ENCODE measurements at places on chromosomes 1 and 21.

- no peak for DNase-seq
Observed at GRCh38 chr1:92992054-92992453, 30.8 kb upstream of the DIPK1A start.

DNA sequence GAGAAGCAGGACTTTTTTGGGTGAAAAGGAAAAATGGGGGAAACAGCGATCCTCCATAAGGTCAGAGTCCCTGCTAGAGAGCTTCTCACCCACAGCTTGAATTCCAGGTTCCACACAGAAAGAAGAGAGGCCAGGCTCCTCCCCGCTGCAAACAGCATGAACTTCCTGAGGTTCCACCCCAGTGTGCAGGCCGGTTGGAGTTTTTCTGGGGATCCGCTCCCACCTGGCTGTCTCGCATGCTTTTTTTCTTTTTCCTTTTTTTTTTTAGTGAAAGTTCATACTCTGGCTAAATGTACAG lies 595.1 kb upstream of the ZP4 start:
- DNase-seq, result no peak

GRCh38 chr1:91334856-91335255 lies 69.8 kb downstream of the HFM1 start:
- DNase-seq, result no peak

DNA sequence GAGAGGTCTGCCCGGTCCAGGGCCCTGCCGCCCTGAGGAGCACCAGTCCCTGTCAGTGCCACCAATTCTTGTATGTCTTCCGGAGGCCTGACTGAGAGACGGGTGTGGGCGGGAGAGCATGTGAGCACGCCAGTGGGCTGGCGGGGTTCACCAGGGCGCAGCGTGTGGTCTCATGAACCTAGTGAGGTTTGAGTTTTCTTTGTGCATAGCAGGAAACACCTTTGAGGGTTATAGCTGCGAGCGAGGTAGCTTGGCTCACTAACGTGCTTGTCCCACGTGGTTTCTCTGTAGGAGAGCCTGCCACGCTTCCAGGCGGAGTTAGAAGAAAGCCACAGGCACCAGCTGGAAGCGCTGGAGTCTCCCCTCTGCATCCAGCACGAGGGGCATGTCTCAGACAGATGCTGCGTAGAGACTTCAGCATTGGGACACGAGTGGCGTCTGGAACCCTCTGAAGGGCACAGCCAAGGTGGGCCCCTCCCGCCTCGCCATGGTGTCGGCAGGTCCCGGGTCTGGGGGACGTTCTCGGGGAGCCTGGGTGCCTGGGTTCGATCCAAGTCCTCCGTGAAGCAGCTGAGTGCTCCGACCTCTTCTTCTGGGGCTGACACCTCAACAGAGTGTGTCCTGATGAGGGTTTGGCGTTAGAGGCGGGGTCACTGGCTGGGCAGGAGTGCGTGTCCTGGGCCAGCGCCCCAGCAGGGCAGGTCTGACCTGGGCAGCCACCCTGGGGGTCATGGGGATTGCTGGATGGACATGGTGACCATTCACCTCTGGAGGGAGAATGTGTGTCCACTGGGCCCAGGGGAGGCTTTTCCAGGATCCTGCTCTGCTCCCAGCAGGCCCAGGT lies 31.4 kb downstream of the PCNT start:
- no peak for DNase-seq

GRCh38 chr1:202088206-202088605 lies 34.5 kb upstream of the GPR37L1 start:
- no peak for DNase-seq

- DNase-seq, result no peak
Observed at GRCh38 chr1:220226752-220227151, 45.5 kb downstream of the RAB3GAP2 start.

DNA sequence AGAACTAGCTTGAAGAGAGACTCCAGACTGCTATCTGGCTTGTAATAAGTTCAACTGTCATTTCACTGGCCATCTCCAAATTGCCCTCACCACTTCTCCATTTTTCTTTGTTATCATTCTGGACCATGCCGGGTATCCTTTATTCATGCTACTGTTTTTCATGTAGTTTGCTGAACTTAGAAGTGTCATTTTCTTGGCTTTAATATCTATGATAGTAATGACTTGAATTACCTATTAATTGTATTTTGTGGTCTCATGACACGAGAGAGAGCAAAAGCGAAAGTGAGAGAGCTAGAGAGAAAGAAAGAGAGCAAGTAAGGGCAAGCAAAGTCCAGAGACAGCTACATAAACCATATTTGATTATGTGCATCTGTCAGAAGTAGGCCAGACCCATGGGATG lies 184.9 kb upstream of the ATP1B1 start:
- no peak for DNase-seq

GRCh38 chr1:165717918-165718515 lies 19.7 kb upstream of the ALDH9A1 start:
- DNase-seq, result no peak

DNA sequence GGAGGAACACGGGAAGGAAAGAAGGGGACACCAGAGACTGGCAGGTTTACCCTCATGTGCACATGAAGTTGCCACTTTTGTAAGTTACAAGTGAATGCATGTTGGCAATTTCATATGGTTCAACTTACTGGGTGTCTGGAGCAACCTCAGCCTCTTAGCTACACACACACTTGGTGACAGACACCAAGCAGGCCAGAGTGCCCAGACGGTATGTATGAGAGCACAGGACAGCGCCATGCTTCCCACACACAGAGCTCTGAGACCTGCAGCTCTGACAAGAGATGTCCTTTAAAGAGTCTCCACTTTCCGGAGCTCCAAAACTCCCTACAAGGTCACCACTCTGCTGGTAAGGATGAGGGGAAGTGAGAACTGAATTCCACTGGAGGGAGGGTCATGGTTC lies 1.9 kb upstream of the TRABD2B start:
- DNase-seq, result no peak

GRCh38 chr1:180923021-180923841 lies 10.5 kb downstream of the KIAA1614 start:
- no peak for DNase-seq

GRCh38 chr21:43824333-43825241 lies 35.2 kb downstream of the RRP1 start:
- no peak for DNase-seq

DNA sequence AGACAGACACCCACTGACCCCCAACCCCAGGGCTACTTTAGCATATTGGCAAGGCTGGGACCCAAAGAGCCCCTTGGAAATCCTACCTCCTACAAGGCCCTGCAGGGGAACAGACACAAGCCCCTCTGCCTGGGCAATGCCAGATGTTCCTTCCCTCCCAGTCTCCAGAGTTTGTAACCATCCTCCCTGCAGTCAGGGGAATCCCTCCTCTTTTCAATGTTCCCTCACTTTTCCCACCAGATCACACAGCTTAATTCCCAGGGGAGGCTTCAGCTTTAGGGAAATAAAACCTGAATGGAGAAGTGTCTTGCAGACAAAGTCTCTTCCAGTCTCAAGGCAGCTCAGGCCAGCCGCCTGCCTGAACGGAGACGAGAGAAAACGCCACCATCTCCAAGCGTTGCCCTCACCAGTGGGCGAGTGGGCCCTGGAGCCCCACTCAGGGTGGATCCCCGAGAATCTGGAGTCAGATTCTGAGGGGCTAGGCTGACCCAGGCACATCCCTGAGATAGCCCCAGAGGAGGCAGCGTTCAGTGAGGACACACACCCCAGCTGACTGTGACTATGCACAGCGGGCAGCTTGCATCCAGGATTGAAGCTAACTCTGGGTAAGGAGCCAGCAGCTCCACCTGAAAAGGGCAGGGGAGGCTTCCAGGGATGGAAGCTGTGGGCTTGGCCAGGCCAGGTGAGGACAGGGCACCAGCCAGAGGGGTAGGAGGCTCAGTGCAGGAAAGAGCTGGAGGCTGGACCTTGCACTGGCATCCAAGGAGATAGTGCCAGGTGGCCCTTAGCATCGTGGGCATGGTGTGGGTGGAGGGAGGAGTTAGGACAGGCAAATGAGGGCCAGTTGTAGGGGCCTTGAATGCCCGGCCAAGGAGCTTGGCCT lies 44.0 kb upstream of the ZC3H12A start:
- DNase-seq, result no peak

GRCh38 chr1:78640462-78640861 lies 9.2 kb upstream of the IFI44 start:
- no peak for DNase-seq

GRCh38 chr1:8142955-8143629 lies 117.0 kb upstream of the ERRFI1 start:
- DNase-seq, result no peak

DNA sequence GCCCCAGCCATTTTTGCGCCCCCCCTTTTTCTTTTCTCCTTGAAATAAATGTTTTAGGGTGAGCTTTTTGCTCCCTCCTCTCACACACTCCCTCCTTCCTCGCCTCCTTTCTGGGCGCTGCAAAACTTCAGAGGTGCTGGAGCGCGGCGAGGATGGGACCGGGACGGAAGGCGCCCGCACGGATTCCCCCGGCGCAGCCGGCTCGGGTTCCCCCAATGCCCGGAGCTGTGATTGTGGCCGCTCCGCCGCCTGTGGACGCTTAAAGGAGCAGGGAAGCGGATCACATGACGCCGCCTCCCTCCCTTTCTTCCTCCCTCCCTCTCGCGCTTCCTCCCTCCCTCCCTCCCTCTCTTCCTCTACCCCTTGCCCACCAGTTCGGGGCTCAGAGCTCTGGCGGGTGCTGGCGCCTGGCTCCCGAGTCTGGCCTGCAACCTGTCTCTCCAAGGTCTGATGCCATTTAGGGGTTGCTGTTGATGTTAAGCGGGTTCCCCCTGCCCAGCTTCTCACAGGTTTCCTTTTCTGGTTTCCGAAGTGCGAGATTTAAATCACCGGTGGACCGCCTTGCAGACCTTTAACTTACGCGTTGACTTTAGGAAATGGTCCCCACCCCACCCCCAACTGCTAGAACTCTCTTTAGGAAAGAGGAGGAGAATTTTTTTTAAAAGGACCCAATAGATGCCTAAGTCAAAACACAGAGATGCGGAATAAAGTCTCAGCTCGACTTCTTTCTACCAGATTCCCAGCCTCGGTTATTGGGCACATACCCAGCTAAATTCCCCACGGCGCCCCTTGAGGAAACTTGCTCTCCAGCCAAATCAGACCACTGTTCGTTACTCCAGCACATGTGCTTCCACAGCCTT lies at the start of gene WLS:
WLS (minus strand) TSS at position 235 of the 860 bp plus-strand sequence; CDS start at position 11, 224 bp downstream.
- DNase-seq, result peak; percentile 85

- DNase-seq, result no peak
Observed at GRCh38 chr1:113041569-113042284, 31.3 kb upstream of the LRIG2 start.

DNA sequence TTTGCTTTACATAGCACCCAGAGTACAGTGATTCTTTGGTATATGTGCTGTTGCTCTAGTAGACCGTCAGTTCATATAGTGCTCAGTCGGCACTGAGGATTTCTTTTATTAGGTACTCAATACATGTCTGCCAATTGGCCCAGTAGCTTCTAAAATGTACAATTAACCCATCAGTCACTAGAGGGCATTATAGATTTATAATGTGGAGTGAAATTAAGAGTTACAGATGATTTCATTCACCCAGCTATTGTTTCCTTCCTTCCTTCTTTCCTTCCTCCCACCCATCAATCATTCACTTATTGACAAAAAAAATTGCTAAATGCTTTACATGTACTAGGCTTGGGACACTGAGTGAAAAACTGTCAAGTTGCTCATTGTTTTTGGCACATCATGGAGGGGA lies 263.6 kb upstream of the USP24 start:
- DNase-seq, result no peak

DNA sequence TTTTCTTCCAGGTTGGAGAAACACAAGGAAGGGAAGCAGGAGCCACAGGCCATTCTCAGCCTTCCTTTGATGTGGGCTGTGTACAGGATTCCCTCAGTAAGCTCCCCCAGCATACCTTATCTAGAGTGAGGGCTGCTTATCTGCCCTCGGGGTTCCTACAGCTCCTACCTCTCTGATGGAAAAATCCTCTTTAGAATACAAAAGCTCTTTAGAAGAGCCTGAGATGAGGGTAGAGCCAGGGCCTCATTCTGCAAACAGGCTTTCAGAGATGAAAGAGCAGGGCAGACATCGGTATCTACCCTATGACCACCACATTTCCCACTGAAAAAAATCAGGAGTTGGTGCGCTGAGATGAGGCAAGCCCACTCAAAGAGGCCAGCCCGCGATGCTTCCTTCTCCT lies 85.1 kb downstream of the PLPP3 start:
- no peak for DNase-seq

- DNase-seq, result no peak
Observed at GRCh38 chr1:51463561-51463960, 55.5 kb downstream of the EPS15 start.

GRCh38 chr1:94083681-94084080 lies 37.3 kb downstream of the ABCA4 start:
- no peak for DNase-seq

DNA sequence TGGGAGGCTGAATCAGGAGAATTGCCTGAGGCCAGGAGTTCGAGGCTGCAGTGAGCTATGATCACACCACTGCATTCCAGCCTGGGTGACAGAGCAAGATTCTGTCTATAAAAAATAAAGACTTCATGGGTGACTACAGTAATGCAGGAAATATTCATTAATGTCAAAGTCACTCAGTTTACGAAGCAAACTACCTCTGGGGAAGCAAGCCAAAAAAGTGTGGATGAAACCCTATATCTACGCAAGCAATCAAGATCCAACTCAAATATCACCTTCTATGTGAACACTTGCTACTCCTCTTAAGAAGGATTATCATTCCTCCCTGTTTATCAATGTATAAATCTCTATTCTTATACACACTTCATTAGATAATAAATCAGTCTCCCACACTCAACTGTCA lies 434.8 kb downstream of the SETD4 start:
- DNase-seq, result no peak

DNA sequence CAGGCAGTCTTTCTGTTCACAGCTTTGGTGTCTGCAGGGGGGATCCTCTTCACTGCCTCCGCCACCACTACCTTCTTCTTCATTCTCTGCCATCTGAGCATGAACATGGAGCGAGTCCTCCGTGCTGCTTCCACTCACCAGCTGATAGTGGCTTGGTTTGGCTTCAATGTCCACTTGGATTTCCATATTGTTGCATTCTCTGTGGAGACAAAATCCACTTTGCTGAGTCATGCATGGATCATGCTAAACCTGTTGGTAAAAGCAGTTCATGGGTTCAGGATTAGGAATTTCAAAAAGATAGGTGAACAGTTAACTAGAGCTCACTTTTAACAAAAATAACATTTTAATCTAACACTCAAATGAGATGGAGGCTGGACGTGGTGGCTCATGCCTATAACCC lies 27.5 kb downstream of the RNF19B start:
- DNase-seq, result no peak

GRCh38 chr1:118982821-118983557 lies 5.2 kb downstream of the TBX15 start:
- DNase-seq, result no peak

GRCh38 chr1:218817691-218818465 lies 355.8 kb upstream of the LYPLAL1 start:
- peak; percentile 30 for DNase-seq

All from right lung (tissue), 10 donors.